ENCODE measurements at places on chromosomes 7 and 10.

DNA sequence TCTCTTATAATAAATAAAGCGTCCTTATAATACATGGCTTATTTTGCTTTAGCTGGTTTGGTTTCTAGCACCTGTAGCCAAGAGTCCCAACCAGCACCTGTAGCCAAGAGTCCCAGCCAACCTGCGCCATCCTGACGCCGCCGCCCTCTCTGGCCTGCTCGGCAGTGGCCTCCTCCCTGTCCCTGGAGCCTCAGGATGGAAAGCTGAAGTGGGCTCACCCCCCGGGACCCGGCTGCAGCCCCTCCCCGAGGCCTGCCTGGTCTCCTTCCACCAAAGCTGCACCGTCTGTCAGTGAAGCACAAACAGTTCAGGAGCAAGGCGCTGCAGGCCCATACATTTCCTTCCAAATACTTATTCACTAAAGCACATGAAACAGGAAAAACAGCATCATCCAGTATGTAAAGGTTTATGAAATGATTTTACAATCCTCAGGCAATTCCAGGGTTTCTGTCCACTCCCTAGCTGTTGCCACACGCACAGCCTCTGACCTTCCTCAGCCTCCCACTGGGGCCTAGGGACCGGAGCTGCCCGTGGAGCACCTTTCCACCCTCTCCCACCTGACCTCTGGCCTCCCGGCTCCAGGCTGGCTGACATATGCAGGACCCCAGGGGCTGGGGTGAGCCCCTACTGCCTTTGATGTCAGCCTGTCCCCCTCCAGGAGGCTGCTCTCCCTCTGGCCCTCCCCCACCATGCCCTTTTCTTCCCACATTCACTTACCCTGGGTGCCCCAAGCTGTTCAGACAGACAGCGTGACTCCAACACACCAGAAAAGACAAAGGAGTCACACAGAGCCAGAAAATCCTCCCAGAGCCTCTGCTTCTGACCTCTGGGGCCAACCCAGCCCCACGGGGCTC, 149.6 kb upstream of the PPP2R2D start:
- no peak for DNase-seq

GRCh38 chr7:102169651-102170392, 116.8 kb upstream of the SH2B2 start:
- no peak for DNase-seq

DNA sequence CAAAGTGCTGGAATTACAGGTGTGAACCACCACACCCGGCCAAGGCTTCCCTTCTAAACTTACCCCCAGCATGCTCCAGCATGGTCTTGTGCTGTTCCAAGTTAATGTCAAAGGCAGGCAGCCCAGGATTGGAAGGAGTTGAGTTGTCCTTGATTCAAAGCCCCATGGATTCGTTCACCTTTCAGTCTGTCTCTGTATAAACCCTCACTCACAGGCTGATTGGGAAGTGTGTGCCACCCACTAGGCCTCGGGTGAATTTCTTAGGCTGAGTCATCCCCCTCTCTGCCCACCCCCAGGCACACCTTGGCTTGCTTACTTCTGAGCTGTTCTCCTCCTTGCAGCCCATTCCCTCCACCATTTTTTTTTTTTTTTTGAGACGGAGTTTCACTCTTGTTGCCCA, 13.3 kb upstream of the PRDX3 start:
- no peak for DNase-seq

GRCh38 chr7:101378751-101379174, 16.1 kb downstream of the COL26A1 start:
- no peak for DNase-seq

- DNase-seq: no peak
Measured at GRCh38 chr10:5616836-5617235, 49.6 kb downstream of the ASB13 start.

GRCh38 chr7:8178353-8178752, 83.6 kb downstream of the ICA1 start:
- no peak for DNase-seq

DNA sequence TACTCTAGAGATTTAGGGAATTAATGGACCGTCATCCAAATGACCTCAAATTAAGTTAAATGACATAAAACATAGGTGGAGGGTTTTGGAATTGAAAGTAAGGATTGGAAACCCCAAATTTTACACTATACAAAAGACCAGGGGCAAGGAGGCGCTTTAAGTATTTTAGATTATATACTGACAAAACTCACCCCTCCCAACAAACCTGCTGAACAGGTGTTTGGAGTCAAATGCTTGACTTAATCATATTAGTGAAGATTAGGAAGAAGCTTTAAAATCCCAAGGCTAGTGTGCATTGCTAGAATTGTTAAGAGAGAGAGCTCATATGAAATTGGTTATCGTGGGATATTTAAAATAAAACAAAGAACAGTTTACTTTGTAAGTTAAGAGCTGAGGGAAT, at the start of gene GNGT1:
TSS of gene GNGT1 (plus strand) at position 301 of the 400 bp plus-strand sequence. CDS start 180 bp downstream, outside the sequence.
- no peak for DNase-seq

- no peak for DNase-seq
Measured at GRCh38 chr10:23021430-23021829, 73.9 kb upstream of the MSRB2 start.

DNA sequence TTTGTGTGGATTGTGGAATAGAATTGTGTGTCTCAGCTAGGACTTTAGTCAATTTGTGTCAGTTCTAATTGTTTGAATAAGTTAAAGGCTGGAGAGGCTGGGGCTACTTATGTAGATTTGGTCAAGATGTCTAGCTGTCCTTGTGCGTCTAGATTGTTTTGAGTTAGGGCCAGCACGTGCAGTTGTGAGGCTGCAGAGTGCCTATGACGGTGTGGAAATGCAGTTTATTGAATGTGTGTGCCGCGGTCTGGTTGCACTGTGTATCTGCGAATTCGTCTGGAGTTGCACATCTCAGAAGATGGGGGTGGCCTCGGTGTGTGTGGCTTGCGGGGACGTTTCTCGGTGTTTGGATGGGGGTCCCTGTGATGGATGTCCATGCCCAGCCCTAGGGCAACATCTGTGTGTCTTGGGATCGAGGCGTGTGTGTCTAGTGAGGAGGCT, 10.2 kb downstream of the EMX2 start:
- DNase-seq: no peak

- no peak for DNase-seq
Measured at GRCh38 chr10:97766106-97766810, 5.5 kb downstream of the SFRP5 start.

Measured in activated naive CD4-positive, alpha-beta T cell treated with Interleukin-2 at 50 U/mL for 16 hours (primary cell).